ENCODE measurements at places on chromosomes 7 and 10. TPM values are rescaled to one million over a fixed set of nuclear protein-coding genes. Genes with fewer than 3 reads are reported as not detected.

DNA sequence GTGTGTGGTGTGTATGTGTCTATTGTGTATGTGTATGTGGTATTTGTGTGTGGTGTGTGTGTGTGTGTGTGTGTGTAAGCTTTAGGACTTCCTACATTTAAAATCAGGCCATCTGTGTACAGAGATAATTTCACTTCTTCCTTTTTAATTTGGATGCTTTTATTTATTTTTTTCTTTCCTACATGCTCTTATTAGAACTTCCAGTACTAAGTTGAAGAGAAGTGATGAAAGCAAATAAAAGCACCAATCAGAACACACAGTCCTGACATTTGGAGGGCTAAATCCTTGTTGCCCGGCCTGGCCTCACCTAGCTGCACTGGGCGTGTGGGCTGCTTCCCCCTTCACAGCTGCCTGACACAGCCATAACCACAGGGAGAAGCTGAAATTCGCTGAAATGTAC lies 3.8 kb upstream of the MRC1 start:
- no peak for DNase-seq

GRCh38 chr10:103765168-103765567 lies 90.2 kb downstream of the SH3PXD2A start:
- no peak for DNase-seq

GRCh38 chr10:90998733-90999511 lies 78.0 kb upstream of the ANKRD1 start:
- no peak for DNase-seq

ADRA2A gene
- 0.24 TPM for total RNA-seq

CH25H gene
- total RNA-seq: not detected

SPACDR gene
- total RNA-seq: not detected

Measured in SK-MEL-5 (cell line).